Activated CD4-positive, alpha-beta T cell treated with anti-CD3 and anti-CD28 coated beads for 36 hours (primary cell): ENCODE measurements at places on chromosomes 11 and 22. TPM values are rescaled to one million over a fixed set of nuclear protein-coding genes. Genes with fewer than 3 reads are reported as not detected.
A peak's percentile ranks its signal among the peaks of the same experiment; 100 is the strongest.

Gene XRRA1
- 11.9 TPM for total RNA-seq

DNA sequence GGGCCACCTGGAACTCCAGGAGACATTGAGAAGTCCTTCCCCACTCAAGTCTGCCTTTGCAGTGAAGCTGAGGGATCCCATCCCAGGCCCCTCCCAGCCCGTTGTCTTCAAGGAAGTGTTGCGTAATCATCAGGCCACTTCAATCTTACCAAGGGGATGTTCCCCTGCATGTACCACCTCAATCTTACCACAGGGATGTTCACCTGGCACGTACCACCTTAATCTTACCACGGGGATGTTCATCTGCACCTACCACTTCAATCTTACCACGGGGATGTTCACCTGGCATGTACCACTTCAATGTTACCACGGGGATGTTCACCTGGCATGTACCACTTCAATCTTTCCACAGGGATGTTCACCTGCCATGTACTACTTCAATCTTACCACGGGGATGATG, 108.0 kb upstream of the SYN3 start:
- H3K36me3 ChIP-seq = no peaks in the 10 kb centered on the region
- H3K27ac ChIP-seq = no peak overlapping the region
- DNase-seq = no peak
- H3K4me1 ChIP-seq = no peaks in the 10 kb centered on the region

- DNase-seq = no peak
- no peaks in the 10 kb centered on the region for H3K36me3 ChIP-seq
- no peak within 1 kb of the TSS for H3K4me3 ChIP-seq
- no peak within 1 kb of the TSS for H3K27ac ChIP-seq
- peaks cover 14% of the 10 kb centered on the region for H3K27me3 ChIP-seq
Observed at GRCh38 chr11:124897674-124898262, at the start of gene ROBO4. Gene ROBO4, minus strand, starts transcription at chr11:124897865. Its CDS starts 70 bp downstream, at chr11:124897795.

GRCh38 chr11:73532310-73532709, 65.6 kb downstream of the FAM168A start:
- no peak for DNase-seq
- no peak overlapping the region for H3K4me3 ChIP-seq
- no peaks in the 10 kb centered on the region for H3K36me3 ChIP-seq
- no peaks in the 10 kb centered on the region for H3K27me3 ChIP-seq

Gene FAT3
- total RNA-seq = not detected

DNA sequence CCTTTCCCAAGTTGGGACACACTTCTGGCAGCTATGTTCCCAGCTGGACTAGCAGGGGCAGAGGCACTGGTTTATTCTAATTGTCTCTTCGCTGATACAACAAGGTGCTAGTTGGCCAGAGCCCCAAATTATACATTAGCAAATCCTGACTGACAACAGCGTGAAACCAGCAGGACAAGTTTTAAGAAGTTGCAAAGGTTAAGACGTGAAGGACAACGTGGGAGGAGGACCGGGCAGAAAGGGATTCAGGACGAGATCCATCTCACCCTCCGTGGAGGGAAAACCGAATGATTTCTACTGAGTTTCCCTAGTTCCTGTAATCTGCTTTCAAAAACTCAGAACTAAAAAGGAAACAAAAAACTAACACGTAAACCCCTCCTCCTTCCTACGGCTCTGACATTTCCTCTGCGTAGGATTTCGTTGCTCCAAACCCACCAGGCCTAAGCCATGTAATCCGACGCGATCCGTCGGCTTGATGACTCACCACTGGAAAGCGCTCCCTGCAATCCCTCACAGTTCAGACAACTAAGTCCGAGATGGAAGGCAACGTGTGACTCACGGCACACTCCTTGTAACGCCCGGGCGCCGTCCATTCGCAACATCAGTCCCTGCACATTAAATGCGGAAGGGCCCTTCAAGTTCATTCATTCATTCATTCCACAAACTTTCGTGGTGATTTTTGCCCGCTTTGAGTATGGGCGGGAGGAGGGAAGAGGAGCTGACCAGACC, 703 bp downstream of the POGLUT3 start:
- no peaks in the 10 kb centered on the region for H3K36me3 ChIP-seq
- peak; percentile 85 for DNase-seq
- H3K27ac ChIP-seq = peak overlapping the region; percentile 91
- no peaks in the 10 kb centered on the region for H3K27me3 ChIP-seq
- H3K4me1 ChIP-seq = peaks cover 17% of the 10 kb centered on the region
- H3K4me3 ChIP-seq = peak overlapping the region; percentile 81

Gene INTS4
- 53.8 TPM for total RNA-seq

Gene FOSL1
- total RNA-seq = 11.1 TPM

DNA sequence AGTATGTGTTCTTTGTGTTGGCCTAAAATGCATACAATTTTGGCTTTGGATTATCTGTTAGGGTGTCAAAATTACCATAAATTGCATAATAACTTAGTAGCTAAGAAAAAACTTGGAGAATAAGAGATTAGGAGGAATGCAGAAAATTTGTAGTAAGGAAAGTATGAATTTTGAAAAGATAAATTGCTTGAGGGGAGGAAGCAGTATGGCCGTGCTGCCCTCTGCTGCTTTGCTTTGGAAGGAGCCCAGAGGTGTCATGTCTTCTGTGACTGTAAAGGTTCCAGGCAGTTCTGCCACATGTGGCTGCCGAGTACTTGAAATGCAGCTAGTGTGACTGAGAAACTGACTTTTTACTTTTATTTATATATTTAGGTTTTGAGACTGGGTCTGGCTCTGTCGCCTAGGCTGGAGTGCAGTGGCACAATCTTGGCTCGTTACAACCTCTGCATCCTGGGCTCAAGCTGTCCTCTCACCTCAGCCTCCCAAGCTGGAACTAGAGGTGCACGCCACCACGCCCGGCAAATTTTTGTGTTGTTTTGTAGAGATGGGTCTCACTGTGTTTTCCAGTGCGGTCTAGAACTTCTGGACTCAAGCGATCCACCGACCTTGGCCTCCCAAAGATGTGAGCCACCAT, 1.8 kb downstream of the ADSL start:
- peak overlapping the region; percentile 92 for H3K27ac ChIP-seq
- peak; percentile 84 for DNase-seq
- H3K36me3 ChIP-seq = peaks cover 45% of the 10 kb centered on the region

- H3K27ac ChIP-seq = no peak overlapping the region
- H3K4me3 ChIP-seq = no peak overlapping the region
- peaks cover 27% of the 10 kb centered on the region for H3K27me3 ChIP-seq
- peaks cover 11% of the 10 kb centered on the region for H3K4me1 ChIP-seq
Observed at GRCh38 chr11:111975076-111975806, 38.1 kb downstream of the DIXDC1 start.

DNA sequence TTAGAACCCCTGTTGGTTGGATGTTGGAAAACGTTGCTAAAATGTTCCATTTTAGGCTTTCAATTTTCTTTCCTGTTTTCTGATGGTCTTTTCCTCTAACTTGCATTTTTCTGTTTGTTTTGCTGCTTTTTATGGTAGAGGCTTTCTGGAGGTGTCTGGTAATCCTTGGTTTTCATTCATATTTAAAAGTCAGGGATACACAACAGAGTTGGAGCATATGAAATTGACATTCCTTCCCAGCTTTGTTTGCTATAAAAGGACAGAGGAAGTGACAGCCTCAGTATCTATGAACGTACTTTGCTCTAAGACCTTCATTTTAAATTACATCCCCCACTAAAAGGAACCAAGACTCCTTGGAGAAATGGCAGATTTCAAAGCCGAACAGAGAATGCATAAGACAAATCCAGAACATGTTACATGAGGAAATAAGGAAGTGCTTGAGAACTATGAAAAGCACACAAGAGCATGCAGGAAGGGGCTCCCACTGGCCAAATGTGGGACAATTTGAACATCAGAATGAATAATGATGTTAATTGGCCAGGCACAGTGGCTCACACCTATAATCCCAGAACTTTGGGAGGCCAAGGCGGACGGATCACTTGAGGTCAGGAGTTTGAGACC, 56.7 kb downstream of the PPP6R3 start:
- H3K27ac ChIP-seq = peak overlapping the region; percentile 72
- peaks cover 61% of the 10 kb centered on the region for H3K36me3 ChIP-seq
- no peaks in the 10 kb centered on the region for H3K27me3 ChIP-seq

DNA sequence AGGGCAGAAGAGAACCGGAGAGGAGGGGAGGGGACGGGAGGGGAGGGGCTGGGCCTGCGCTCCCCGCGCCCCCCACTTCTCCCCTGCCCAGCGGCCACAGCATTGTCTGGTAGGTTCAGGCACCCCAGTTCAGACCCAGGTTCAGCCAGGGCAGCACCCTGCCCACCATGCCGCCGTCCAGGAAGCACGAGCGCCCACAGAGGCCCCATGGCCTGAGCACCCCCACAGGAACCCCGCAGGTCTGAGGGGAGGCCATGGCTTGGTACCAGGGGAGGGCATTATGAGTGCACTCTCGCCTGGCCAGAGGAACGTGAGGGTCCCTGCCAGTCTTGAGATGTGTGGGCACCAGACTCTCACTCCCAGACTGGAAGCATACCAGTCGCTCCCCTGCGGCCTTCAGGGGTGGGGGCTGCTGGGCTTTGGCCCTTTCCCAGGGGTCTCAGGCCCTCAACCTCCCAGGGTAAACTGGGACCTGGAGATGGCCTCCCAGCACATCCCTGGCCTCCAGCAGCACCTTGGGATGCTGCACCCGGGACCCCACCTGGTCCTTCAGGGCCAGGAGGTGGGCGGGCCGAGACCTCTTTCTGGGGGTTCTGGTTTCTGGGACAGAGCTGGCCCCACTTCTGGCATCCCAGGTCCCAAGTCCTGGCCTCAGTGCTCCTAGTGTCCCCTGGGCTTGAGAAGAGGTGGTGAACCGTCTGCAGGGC, 597 bp upstream of the PLXNB2 start:
- peaks cover 6% of the 10 kb centered on the region for H3K4me1 ChIP-seq
- DNase-seq = no peak
- H3K27ac ChIP-seq = no peak overlapping the region
- H3K4me3 ChIP-seq = no peak overlapping the region
- no peaks in the 10 kb centered on the region for H3K36me3 ChIP-seq
- peaks cover 13% of the 10 kb centered on the region for H3K27me3 ChIP-seq

DNA sequence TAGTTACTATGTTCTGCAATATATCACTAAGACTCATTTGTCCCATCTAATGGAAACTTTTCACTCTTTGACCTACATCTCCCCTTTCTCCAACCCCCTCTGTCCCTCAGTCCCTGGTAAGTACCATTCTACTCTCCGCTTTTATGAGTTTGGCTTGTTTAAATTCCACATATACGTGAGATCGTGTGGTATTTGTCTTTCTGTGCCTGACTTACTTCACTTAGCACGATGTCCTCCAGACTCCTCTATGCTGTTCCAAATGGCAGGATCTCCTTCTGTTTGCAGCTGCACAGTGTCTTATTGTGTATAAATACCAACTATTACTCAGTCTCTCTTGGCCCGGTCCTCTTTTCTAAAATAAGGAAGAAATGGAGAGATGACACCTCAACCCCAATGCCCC, 205.4 kb upstream of the NTM start:
- peaks cover 3% of the 10 kb centered on the region for H3K27me3 ChIP-seq
- H3K36me3 ChIP-seq = no peaks in the 10 kb centered on the region
- no peak for DNase-seq

Gene HBB
- total RNA-seq = not detected
